ENCODE measurements at places on chromosomes 3 and 15. TPM values are rescaled to one million over a fixed set of nuclear protein-coding genes. Genes with fewer than 3 reads are reported as not detected.

DNA sequence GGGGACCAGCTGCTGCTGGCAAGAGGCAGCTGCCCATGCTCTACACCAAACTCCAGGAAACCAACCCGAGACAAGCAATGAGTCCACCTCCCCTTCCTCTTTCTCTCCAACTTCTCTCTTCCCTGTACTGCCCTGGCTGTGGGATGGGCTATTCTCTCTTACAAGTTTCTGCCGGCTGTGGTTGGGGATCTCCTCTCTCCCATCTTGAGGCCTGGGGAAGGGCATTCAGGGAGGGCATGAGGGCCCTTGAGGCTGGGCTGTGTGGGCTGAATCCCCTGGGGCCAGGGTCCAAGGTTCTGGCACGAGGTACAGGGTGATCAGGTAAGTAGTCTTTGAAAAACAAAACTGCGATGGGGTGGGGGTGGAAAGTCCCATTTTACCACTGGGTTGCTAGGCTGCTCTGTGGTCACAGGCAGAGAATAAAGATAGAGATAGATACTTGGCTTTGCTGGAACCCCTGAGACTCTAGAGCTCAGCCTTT lies 32.3 kb upstream of the CTSH start:
- DNase-seq = no peak

GRCh38 chr3:101779822-101780381 lies 891 bp downstream of the NXPE3 start:
- DNase-seq = no peak

CHDH gene
- 8.8 TPM for polyA plus RNA-seq

GOLGA6L7 gene
- polyA plus RNA-seq = 0.17 TPM

CPN2 gene
- 0.69 TPM for polyA plus RNA-seq

PLA2G4D gene
- polyA plus RNA-seq = 0.04 TPM

IGSF10 gene
- 2.2 TPM for polyA plus RNA-seq

DNA sequence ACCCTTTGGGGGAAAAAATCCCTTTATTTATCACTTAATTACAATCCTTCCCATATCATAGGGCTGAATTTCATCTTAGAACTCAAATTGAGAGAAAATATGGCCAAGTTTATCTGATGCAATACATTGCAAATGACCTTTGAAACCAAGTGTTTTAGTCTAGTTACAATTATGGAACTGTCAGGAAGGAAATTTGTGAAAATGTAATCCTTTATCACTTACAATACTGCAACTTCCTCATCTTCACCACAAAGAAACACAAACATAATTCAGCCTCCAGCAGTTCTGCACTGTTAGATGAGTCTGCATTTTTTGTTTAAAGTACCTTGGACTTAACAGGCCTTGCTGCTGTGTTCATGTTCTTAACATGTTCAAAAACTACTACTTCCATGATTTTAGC lies 4.6 kb downstream of the CCPG1 start:
- DNase-seq = no peak

DNA sequence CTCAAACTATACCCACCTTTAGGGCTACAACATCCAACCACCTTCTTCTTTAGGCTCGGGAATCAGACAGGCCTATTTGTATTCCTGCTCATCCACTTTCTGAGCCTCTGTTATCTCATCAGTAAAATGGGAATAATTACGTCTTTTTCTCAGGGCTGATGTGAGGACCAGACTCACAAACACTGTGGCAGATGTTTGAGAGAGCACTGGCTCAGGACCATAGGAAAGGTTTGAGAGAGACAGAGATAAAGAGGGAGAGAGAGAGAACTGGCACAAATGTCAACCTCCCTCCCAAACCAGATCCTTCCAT lies 4.8 kb upstream of the DAPK2 start:
- DNase-seq = no peak

DNA sequence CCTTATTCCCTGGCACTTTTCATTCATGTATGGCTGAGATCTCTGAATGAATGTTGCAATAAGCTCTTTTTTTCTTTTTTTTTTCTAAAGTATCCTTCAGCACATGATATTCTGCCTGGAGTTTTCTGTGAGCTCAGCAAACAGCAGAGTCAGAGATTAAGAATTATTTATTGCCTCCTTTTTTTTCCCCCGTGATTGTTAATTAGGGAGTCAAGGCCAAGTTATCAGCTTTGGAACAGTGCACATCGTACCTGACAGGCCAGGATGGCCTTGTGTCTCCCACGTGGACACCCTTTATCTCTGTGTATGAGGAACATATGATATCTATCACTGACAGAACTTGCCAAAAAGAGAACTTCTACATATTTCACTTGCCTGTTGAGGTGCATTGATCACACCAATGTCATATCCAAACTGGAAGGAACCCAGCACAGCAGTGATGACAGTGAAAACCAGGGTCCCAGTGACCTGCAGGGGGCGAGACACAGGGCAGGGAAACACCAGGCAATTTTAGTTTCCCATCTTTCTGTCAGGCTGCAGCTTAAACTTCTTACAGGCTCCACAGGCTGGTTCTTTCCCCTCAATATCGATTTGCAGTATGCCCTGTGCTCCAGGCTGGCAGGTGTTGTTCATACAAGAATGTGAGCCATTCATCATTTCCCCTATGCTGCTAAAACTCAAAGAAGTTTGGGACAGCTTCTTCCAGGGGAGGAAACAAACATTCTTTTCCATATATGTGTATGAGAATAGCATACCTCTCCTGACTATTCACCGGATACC lies 8.2 kb downstream of the SLC2A2 start:
- no peak for DNase-seq

TEX55 gene
- not detected for polyA plus RNA-seq

- peak; percentile 58 for DNase-seq
These were observed at the start of gene PEX5L for GRCh38 chr3:180036671-180037455. PEX5L (minus strand) TSS chr3:180036937; CDS start chr3:180036599, 338 bp downstream.

- no peak for DNase-seq
These were observed 217.2 kb upstream of the CBLB start for GRCh38 chr3:106086038-106086437.

SUSD5 gene
- 5.3 TPM for polyA plus RNA-seq

- DNase-seq = no peak
These were observed 18.8 kb downstream of the ATG7 start for GRCh38 chr3:11290743-11291680.

- no peak for DNase-seq
These were observed 17.5 kb downstream of the PPP2R3A start for GRCh38 chr3:135982922-135983581.
